Immature natural killer cell (primary cell): ENCODE measurements at places on chromosomes 1 and 21.

DNA sequence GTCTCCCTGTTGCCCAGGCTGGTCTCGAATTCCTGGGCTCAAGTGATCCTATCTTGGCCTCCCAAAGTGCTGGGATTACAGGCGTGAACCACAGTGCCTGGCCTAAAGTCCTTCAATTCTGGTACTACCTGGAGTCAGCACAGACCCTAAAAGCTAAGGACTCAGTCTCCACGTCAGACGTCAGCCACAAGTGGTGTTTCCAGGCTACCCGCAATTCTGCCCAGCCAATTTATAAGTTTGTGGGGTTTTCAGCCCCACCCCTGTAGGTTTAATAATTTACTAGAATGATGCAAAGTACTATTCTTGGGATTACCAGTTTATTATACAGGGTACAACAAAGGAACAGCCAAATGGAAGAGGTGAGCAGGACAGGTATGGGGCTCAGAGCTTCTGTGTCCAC, 10.6 kb upstream of the DIP2A start:
- DNase-seq, result no peak

DNA sequence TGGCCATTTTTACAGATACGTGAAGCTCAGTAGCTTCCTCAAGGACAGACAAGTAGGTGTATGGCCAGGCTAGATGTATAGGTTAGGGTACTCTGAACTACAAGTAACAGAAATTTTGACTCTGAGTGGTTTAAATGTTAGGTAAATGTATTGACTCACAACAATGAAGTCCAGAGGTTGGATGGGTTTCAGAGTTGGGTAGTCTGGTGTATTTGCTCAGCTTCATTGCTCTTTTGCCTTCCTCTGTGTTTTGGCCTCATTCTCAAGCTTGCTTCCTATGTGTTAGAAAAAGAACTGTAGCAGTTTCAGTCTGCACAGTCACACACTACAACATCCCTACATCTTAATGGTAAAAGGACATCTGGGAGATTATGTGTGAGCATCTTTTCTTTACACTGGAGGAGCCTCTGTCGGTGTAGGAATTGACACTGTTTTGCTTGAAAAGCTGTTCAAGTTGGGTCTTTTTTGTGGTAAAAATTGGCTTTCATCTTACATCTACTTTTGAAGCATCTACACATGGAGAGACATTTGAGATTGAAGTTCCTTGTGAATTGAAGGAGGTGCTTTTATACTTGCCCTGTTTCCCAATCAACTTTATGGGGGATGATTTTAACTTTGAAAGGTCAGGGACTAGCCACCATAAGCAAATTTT, 64.4 kb downstream of the MAST2 start:
- no peak for DNase-seq

DNA sequence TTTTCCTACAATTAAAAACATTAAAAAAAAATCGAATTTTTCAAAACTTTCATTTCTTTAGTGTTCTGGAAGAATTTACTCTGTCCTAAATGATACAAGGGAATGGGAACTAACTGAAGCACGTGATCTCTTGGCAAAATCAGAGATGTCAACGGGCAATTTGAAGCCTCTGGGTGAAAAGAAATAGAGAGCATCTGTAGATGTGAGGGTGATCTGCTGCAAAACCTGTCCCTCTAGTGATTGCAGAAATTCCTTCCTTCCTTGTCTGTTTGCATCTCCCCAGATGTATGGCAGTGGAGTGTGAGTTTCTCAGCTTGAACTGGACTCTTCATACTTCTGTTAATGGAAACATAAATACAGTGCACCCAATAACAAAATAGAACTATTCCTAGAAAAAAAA, 100.5 kb upstream of the S1PR1 start:
- no peak for DNase-seq

DNA sequence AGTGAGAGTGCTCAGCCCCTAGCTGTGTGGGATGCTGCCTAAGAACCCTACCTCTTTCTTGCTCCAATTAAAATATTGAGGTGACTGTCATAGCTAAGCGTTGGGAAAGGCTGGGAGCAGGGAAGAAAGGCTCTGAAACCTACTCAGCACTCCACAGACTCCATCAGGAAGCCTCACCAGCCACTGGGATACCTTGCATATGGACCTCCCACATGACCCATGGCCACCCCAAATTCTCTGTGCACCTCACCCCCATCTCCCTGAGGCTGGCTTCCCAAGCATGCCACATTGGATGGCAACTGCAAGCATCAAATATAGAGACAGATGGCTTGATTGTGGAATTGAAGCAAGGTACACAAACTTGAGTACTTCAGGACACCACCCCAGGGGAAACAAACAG, 41.8 kb downstream of the FLVCR1 start:
- DNase-seq, result no peak

DNA sequence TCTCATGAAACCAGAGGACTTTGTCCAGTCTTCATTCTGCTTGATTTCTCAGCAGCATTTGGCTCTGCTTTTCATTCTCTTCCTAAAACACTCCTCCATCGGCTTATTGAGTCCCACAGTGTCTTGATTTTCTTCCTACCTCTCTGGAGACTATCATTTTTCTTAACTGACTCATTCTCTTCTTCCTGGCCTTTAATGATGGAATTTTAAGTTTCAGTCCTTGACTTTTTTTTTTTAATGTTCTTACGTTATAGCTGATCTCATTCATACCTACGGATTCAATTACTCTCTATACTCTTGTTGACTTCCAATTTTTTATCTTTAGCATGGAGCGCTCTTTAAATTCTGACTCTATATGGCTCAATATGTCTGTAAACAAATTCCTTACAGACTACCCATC, 111.1 kb downstream of the NEK7 start:
- no peak for DNase-seq

DNA sequence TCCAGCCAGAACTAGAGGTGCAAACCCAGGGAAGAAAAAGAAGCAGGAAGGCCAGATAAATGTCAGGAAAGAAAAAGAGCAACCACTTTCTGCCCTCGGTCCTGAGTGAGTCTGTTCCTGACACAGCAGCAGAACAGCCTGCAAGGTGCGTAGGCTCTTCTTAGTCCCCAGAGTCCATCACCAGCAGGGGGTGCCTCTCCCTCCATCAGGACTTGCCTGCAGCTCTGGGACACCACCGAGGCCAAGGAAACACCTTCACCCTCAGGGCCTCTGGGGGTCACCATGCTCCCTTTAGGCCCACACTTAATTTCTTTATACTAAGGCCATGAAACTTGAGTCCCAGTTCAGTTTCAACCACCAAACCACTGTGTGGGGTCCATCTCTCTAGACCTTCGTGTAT, 43.7 kb upstream of the NFASC start:
- DNase-seq, result no peak

- no peak for DNase-seq
Observed at GRCh38 chr1:151756291-151756690, 7.0 kb downstream of the MRPL9 start.

DNA sequence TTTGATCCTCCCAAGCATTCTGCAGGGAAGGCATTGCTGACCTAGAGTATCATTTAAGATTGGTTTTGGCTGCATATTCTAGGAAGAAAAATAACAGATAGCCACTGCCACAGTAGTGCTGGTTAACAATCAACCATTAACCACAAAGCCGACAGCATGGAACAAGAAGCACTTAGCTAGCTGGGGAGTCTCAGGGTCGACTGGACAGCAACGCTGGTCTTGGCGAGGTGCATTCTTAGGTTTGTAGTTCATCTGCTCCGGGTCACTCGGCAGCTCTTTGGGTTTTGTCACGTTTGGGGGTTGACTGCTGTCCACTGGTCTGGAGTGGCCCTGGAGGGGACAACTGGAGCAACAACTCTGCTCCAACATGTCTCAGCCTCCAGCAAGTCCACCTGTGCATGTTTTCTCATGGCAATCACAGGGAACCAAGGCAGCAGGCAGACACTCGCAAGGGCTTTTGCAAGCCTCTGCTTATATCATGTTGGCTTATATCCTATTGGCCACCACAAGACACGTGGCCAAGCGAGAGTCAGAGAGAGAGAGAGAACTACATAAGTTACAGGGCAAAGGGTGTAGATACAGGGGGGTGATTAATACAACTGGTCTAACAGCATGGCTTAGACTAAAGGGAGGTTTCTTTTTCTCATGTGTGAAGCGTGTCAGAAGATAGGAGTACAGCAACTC, 99.5 kb downstream of the LACTBL1 start:
- no peak for DNase-seq

GRCh38 chr1:63523738-63524137, 413 bp downstream of the EFCAB7 start:
- no peak for DNase-seq

DNA sequence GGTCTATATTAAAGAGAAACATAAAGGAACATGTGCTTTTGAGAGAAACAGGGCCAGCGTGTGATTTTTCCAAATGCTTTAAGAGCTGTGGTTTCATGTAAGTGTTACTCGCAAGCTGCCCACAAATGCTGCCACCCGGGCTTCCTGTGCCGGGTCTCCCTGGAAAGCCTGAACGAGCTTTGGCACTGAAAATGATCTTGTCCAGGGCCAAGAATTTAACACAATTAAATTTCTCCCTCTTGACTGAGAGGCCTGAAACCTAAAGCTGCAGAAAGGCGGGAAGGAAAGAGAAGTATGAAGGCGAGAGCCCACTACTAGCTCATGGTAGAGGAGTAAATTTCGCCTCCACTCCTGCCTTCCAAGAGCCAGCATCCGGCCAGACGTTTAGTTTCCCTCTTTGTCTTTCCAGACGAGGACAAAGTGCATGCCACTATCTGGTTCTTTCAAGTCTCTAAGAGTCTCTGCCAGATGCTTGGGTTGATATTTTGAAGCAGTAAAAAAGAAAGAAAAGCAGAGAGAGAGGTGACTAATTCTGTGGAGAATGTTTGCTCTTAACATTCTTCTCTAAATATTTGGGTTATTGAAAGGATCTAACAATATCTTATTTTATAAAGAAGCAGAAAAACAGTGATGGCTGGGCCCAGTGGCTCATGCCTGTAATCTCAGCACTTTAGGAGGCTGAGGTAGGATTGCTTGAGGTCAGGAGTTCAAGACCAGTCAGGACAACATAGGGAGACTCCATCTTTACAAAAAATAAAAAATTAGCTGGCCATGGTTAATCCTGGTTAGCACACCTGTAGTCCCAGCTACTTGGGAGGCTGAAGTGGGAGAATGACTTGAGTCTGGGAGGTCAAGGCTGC, 100.0 kb upstream of the HNRNPU start:
- DNase-seq, result peak; percentile 69
